GM23338 (cell line): ENCODE measurements at places on chromosomes 12 and 14.

- no peak for DNase-seq
Measured at GRCh38 chr12:52417740-52418139, 11.6 kb upstream of the KRT82 start.

DNA sequence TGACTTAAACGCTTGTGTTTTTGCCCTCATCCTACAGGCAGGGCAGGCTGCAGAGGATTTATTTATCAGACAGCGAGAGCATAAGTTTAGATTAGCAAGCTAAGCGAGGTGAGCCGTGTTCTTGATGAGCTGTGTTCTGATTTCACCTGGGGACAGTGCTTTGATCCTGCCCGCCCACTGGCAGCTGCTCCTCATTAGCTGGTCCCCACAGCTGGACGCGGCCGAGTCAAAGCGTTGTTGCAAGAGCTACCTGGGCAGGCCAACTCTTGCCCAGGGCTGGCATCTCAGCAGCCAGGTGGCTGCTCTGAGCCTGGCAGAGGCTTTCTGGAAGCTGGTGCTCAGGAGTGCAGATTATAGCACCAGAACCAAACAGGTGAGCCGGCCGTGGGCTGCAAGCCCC is 46.8 kb upstream of the BEGAIN start:
- DNase-seq, result no peak

- DNase-seq, result no peak
Measured at GRCh38 chr12:82953397-82953796, 266.7 kb downstream of the TMTC2 start.

GRCh38 chr14:33542338-33543287 is 408.3 kb downstream of the EGLN3 start:
- no peak for DNase-seq

DNA sequence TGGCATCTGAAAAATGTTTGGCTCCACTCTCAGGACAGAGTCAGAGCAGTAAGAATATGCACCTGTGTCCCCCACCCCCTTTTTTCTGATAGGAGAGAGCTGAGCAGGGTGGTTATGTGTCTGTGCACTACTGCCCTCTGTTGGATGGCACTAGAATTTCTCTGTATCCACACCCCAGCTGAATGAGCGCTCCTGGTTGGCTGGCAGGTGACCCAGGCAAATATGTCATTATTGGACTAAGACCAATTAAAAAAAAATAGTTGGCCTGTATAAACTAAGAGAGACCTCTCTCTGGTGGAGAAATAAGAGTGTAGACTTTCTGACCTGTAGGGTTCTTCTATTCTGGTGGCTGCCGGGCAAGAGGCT is 107.0 kb downstream of the PTCSC3 start:
- peak; percentile 81 for DNase-seq

DNA sequence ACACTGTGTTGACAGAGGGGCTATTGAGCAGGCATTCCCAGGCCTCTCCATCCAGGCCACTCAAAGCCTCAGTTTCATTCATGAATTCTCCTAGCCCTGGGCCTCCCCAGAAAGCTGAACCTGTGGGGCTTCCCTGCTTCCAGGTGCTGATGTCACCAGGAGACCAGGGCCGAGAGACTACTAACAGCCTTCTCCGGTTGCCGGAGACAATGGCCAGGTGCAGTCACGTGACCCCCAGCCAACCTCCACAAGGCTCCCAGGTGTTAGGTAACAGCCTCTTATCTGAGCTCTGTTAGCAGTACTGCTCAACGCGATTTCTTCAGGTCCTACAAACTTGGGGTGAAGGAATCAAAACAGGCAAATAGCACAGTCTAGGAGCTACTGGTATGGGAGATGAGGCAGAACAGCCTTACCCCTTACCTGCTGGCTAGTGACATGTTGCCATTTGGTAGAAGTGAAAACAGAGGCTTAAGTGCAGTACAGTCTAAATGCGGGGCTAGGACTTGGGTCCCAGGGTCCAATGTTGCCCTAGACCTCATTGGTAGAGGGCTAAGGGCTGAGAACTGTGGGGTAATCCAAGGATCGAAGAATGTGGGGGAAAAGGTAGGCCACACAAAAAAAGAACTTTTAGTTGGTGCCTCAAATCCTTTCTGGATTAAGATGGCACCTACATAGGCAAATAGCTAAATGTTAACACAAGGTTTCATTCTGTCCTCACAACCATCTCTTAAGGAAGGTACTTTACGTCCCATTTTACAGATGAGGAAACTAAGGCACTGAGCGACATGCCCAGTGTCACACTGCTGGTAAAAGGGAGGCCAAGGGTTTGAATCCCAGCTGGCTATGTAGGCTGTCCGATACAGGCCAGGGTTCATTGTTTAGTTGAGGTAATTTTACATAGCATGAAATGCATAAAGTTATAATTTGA is 3.8 kb downstream of the CCDC88C start:
- DNase-seq, result peak; percentile 97

DNA sequence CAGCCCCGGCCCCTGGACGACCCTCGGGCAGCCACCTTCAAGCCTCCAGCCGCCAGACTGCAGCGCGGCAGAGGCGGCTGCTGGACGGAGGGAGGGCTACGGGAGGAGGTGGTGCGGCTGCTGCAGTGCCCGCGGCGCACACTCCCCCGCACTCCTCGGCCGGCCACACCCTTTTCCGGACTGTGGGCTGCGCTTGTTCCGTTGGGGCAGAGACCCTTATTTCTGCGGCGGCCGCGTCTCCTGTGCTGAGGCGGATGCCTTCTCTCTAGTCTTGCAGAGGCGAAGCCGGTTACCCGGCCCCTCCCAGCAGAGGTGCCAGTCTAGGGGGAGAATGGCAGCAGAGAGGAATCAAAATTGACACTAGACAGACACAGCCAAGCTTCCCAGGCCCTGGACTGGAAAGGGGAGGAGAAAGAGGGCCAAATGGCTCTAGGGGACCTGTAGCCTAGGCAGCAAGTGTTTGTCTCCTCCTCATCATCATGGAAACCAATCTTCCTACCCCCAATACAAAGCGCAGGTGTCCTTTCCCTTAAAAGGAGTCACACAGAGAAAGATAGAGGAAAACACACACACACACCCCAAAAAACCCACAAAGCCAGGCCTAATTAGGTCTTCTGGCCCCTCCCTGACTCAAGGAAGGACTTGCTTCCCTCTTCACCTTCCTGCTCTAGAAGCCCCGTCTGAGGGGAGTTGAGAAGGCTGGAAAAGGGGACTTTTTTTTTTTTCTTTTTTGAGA is 1.3 kb downstream of the ESYT1 start:
- peak; percentile 77 for DNase-seq

GRCh38 chr14:39138440-39138839 is 24.3 kb downstream of the GEMIN2 start:
- DNase-seq, result no peak

- DNase-seq, result no peak
Measured at GRCh38 chr12:47777741-47778558, 4.9 kb downstream of the SLC48A1 start.

DNA sequence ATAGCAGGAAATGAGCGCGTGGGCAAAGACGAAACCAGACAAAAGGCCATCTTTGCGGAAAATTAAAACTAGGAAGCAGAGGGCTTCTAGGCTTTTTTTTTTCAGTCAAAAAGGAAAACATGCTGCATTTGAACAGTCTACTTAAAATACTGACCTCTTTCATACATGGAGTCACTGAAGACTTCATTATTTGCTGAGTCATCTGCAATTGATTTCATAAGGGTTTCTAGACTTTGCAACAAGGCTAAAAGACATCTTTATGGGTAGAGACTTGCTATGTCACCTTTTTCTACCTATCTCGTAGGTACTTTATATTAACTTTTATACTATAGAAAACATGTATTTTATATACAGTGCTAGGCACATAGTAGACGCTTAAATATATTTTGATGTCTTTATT is 238.4 kb downstream of the TMEM132D start:
- no peak for DNase-seq

- DNase-seq, result no peak
Measured at GRCh38 chr14:90582166-90582565, 185.3 kb downstream of the CALM1 start.

DNA sequence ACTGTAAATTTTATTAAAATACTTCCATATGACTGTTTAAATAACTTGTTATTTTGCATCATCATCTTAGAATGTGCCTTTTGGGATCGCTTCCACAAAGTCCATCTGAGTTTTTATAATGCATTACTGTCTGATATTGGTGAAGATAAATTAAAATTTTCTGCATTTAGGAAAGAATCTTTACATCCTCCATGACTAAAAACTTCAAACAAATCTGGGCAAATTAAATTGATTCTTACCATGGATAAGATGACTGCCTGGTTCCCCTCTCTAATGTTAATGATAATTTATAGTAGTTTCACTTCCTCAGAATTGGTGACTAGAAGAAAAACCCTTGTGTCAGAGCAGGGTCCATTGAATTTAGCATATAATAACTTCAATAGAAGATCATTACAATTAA is 94.7 kb upstream of the SLC38A4 start:
- no peak for DNase-seq

DNA sequence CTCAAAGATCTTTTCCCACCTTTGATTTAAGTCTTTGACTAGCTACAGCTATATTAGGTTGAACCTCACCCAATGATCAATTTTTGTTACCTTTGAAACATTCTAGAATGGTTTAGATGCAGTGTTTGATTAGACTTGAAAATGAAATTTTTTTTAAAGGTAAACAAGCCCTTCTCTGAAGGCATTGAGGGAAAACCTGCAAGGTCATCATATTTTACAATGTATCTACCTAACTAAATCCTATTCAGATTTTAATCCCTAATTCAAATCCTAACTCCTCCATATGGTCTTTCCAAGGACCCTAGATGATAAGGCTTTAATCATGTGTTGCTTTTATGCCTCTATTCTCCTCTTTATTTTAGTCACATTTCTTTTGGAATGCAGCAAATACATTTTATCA is 95.4 kb downstream of the ALG10B start:
- DNase-seq, result no peak

DNA sequence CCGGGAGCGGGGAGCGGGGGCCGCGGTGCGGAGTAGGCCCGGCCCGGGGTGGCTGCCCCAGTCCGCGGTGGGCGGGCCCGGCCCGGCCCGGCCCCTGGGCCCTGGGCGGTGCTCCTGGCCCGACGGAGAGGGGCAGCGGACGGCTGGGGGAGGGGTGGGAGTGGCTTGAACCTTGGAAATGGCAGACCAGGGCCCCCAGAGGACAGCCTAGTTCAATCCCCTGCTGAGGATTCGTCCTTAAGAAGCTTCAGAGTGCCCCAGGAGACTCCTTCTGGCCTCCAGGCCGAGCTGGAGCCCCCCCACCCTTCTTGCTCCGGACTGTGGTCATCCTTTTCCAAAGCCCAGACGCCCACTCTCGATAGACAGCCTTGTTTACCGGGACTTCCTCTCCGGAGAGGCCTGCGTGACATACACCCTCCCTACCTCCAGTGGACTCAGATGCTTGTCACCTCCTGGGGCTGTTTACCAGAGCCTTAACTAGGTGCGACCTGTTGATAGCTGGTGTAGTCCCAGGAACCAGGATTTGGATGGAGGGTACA is 458 bp downstream of the KHNYN start:
- DNase-seq, result peak; percentile 68

- no peak for DNase-seq
Measured at GRCh38 chr12:25592725-25593495, 39.8 kb upstream of the LMNTD1 start.

GRCh38 chr12:101204602-101205304 is 5.3 kb downstream of the SLC5A8 start:
- DNase-seq, result peak; percentile 78

DNA sequence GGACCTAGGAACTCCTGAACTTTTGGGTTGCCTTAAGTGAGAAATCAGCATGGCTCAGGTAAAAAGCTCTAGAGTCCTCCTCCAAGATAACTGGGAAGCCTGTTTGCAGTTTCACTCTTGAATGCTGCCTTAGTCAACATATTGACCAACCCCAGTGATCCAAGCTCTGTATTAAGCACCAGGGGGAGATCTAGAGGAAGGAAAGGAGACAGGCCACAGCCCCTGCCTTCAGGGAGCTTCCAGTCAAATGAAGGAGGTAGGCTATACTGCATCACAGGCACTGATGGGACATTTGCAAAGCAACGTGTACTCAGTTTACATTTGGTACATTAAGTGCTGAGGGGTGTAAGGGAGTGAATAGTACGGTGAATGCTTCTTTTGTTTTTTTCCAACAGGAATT is 1.2 kb upstream of the CSAD start:
- DNase-seq, result no peak

DNA sequence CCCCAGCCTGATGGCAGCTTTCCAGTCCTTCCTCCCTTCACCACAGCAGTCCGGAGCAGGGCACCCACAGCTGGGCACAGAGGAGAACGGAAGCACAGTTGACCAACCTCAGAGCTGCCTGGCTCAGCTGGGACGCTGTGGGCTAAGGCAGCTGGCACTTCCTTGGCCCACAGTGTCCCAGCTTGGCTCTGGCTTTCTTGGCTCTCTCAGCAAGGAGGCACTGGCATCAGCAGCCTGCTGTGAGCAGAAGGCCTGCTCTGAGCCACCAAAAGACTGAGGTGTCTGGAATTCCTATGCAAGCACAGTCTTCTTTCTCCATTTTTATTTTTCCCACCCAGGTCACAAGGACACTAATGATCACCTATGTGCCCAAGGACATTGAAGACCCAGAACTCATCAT is 32.6 kb downstream of the NGB start:
- DNase-seq, result no peak

- DNase-seq, result no peak
Measured at GRCh38 chr14:100551056-100551455, 36.2 kb downstream of the BEGAIN start.

DNA sequence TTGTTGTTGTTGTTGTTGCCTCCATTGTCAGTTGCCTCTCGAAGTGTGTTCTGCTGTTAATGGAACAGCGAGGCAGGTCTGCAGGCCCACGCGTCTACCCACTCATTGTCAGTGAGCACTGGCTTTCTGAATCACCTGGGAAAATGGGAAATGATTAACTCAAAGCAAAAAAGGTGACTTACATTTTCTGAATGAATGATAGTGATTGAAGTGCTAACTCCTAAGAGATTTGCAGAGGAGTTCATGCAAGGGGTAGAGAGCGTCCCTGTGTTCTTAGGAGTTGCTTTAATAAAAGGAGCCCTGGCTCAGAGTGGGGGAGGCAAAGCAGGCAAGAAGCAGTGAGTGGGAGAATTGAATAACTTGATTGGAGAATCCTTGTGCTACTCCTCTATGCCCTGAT is 177.6 kb downstream of the CAND1 start:
- no peak for DNase-seq

DNA sequence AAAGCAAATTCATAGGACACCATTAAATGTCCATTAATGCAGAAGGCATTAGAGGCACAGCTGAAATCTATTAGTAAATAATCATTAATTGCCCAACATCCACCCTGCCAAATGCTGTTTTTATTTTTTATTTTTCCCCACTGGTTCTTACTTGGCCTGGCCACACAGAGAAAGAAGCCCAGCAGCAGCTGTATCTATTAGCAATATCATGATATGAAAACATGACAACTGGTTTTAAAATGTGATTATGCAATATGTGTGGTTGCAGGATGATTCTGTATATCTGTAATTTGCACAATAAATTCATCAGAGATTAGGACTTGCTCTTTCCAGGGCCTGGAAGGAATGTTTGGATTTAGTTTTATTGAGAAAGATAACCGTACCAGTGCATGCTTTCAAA is 44.9 kb downstream of the SIX6 start:
- DNase-seq, result no peak

GRCh38 chr12:48770756-48771155 is 18.1 kb downstream of the ADCY6 start:
- no peak for DNase-seq
